Camera-type eye (tissue), 1 donor: ENCODE measurements at places on chromosomes 5 and 9. TPM values are rescaled to one million over a fixed set of nuclear protein-coding genes. Genes with fewer than 3 reads are reported as not detected.

Gene PRRX2
- 7.9 TPM for total RNA-seq

Gene CDH12
- 22.5 TPM for total RNA-seq

Gene THBS4
- total RNA-seq = 217 TPM

Gene WDR38
- total RNA-seq = not detected

Gene SLC1A1
- total RNA-seq = 9.8 TPM

Gene NRARP
- 23.3 TPM for total RNA-seq

Gene SLC46A2
- not detected for total RNA-seq

Gene LCN1
- total RNA-seq = 13.0 TPM

Gene CERCAM
- total RNA-seq = 50.6 TPM

Gene PCDHB10
- 12.9 TPM for total RNA-seq

Gene GDNF
- total RNA-seq = 0.49 TPM

Gene OR1Q1
- not detected for total RNA-seq

Gene CBY3
- not detected for total RNA-seq

Gene MARCOL
- total RNA-seq = not detected

Gene SPATA6L
- total RNA-seq = 4.7 TPM

Gene IRX1
- total RNA-seq = 13.0 TPM

Gene FOXD4L5
- total RNA-seq = 0.22 TPM

Gene GLIPR2
- 18.3 TPM for total RNA-seq

Gene TXNDC8
- not detected for total RNA-seq

Gene ENTPD8
- total RNA-seq = 0.60 TPM

Gene SV2C
- 3.1 TPM for total RNA-seq

Gene RPL35
- 807 TPM for total RNA-seq

Gene SPATA31E1
- not detected for total RNA-seq

Gene EGFL7
- 36.1 TPM for total RNA-seq

Gene CACFD1
- total RNA-seq = 19.4 TPM

Gene TAF11L5
- not detected for total RNA-seq

Gene PAEP
- total RNA-seq = not detected

Gene PCDHA6
- total RNA-seq = 5.6 TPM

Gene PCDHA1
- total RNA-seq = 0.71 TPM

Gene OTP
- total RNA-seq = not detected

Gene GGTA1
- total RNA-seq = 3.5 TPM

Gene PCDHGA2
- 15.8 TPM for total RNA-seq

Gene OLFML2A
- total RNA-seq = 62.5 TPM

Gene BTNL3
- not detected for total RNA-seq

Gene TLE1
- 54.0 TPM for total RNA-seq

Gene BTNL9
- total RNA-seq = 4.7 TPM

Gene SPINK6
- total RNA-seq = not detected

Gene ARSI
- total RNA-seq = 23.5 TPM

Gene SLIT3
- 32.4 TPM for total RNA-seq

Gene EDIL3
- 75.6 TPM for total RNA-seq

Gene SHROOM1
- total RNA-seq = 5.2 TPM

Gene CDH9
- 1.6 TPM for total RNA-seq

Gene S100Z
- not detected for total RNA-seq

Gene PRDM9
- not detected for total RNA-seq

Gene CLIC3
- 1.1 TPM for total RNA-seq

Gene PCDHB12
- 15.0 TPM for total RNA-seq

Gene CMYA5
- 39.5 TPM for total RNA-seq

Gene C5orf52
- total RNA-seq = not detected

Gene CDO1
- 64.5 TPM for total RNA-seq

Gene F2R
- 35.1 TPM for total RNA-seq

Gene PCDHA2
- 2.4 TPM for total RNA-seq

Gene PCDHA10
- 4.6 TPM for total RNA-seq

Gene WNT8A
- total RNA-seq = not detected

Gene TLX3
- not detected for total RNA-seq

Gene PCDHB13
- total RNA-seq = 11.2 TPM

Gene SHC3
- 4.4 TPM for total RNA-seq

Gene TMEM215
- total RNA-seq = 52.2 TPM
